WTC11 (cell line): ENCODE measurements at places on chromosomes 4 and X.

DNA sequence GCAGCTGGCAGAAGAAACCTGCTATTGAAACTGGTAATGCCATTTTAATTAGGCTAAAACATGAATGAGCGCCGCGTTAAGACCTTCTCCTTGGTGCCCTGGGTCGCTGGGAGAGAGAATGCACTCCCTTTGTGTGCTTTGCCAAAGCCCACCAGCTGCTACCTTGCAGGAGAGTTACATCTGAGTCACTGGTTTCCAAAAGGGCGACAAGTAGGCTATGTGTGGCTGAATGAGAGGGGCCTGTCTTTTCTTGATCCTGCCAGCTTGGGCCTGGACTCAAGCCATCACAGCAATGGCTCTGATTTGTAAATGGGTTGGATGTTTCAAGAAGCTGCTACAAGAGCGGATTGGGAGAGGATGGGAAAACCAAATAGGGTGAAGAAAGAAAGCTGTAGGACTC is 81.5 kb downstream of the NHS start:
- DNase-seq = no peak

GRCh38 chr4:168694667-168695066 is 197.8 kb downstream of the PALLD start:
- DNase-seq = no peak

GRCh38 chr4:56995525-56995924 is 16.8 kb downstream of the POLR2B start:
- no peak for DNase-seq

GRCh38 chr4:182257503-182257902 is 14.3 kb downstream of the TENM3 start:
- DNase-seq = no peak

GRCh38 chr4:14837860-14838259 is 164.4 kb upstream of the CPEB2 start:
- DNase-seq = peak; percentile 19
